ENCODE measurements at places on chromosomes 3 and 15.

DNA sequence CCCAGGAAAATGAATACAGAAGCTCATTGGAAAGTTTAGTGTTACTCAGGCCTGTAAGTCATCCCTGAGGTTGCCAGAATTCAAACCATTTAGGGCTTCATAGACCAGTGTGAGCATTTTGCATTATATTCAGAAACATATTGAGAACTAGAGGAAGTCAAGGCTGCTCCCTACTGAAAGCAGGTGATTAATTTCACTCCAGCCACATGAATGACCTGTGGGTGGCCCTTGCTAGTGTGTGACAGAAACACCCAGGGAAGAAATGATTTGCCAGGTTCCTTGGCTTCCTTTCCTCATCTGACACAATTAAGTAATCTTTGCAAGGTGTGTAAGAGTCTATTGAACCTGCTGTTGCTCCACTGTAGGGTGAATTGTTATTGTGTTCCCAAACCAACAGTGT, 61.8 kb downstream of the GAP43 start:
- no peak for DNase-seq

GRCh38 chr3:13007251-13007941, 65.8 kb downstream of the IQSEC1 start:
- no peak for DNase-seq

GRCh38 chr3:41338276-41338675, 139.0 kb downstream of the CTNNB1 start:
- DNase-seq: peak; percentile 39

GRCh38 chr3:147411815-147412241, 2.7 kb downstream of the ZIC1 start:
- DNase-seq: no peak

- DNase-seq: no peak
Measured at GRCh38 chr3:70882104-70882503, 569.7 kb upstream of the MDFIC2 start.

- no peak for DNase-seq
Measured at GRCh38 chr3:25587094-25587493, 77.6 kb downstream of the TOP2B start.

- no peak for DNase-seq
Measured at GRCh38 chr3:5710718-5711117, 523.2 kb downstream of the EDEM1 start.

GRCh38 chr15:45812200-45812599, 177.4 kb downstream of the SQOR start:
- no peak for DNase-seq

GRCh38 chr3:189372243-189372642, 200.5 kb downstream of the TPRG1 start:
- DNase-seq: no peak

GRCh38 chr3:169857811-169858210, 11.9 kb downstream of the LRRC31 start:
- no peak for DNase-seq

GRCh38 chr3:106710596-106710995, 666.6 kb upstream of the CCDC54 start:
- DNase-seq: no peak

- no peak for DNase-seq
Measured at GRCh38 chr3:38094999-38095398, 41.9 kb downstream of the ACAA1 start.

- DNase-seq: peak; percentile 78
Measured at GRCh38 chr3:151434151-151434890, 26.5 kb downstream of the IGSF10 start.

- peak; percentile 70 for DNase-seq
Measured at GRCh38 chr15:42133886-42134502, 22.4 kb downstream of the PLA2G4F start.

DNA sequence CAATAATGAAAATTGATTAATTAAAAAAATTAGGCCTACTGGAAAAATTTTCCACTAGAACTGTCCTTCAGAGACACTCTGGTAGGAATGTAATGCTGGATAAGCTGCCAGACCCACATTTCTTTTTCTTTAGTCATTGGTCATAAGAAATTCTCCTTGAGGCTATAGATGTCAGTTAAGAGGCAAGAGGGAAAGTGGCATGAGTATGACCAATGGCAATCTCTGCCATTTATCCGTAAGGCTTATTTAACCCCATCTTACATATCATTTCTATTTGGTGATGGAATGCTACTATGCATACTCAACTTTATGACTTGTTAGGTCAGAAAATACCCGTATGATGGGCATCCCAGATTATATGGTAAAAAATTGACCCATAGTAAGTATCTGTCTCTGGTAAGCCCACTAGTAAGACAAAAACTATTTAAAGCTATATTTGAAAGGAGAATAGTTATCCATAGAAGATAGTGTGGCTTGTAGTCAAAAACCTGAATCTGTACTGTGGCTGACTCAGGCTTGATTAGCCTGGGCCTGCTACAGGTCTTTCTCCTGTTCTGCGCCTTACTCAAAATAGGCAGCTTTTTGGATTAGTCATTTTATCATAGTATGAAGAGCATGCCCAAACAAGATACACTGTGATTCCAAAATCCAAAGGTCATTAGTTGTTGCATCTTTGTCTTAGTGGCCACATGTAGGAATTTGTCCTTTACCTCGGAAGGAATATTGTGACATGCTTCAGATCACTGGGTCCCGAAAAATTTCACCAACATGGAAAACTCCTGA, 314.7 kb downstream of the PYDC2 start:
- peak; percentile 17 for DNase-seq

DNA sequence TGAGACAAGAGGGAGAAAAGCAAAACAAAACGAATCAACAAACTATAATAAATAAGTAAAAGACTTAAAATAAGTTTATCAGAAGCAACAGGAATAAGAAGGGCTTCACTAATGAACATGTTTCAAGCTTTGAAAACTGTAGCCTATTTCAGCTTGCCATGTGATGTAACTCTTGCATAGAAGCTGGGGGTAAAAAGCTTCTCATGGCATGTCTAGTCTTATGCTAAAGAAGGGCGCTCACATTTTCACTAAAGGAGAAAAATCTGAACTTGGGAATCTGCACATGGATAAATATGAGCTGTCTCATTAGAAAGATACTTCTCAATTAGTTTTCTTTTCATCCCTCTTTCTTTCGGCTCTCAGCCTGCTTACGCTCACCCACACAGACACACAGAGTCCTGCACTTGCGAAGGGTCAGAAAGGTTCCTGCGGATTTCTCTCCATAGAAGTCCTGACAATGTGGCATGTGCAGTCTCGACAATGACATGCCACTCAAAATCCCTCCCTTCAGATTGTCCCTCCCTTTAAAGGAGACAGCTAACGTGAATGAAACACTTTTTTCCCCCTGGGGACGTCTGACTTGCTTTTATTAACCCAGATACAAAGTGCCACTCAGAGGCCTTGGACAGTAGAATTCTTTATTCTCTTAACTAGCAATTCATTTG, 568.9 kb upstream of the NR2F2 start:
- no peak for DNase-seq

DNA sequence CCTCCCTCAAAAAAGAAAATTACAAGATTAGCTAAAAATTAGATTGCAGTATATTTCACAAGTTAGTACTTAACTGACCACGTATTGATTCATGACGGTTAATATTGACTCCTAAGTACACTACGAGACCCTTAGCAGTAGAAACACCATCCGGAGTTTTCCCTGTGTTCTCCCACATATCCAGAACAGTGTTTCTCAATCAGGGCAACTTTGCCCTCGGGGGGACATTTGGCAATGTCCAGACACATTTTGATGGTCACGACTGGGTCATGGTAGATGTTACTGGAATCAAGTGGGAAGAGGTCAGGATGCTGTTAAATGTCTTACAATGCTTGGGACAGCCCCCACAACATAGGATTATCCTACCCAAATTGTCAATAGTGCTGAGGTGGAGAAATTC, 40.7 kb upstream of the LIPC start:
- no peak for DNase-seq

DNA sequence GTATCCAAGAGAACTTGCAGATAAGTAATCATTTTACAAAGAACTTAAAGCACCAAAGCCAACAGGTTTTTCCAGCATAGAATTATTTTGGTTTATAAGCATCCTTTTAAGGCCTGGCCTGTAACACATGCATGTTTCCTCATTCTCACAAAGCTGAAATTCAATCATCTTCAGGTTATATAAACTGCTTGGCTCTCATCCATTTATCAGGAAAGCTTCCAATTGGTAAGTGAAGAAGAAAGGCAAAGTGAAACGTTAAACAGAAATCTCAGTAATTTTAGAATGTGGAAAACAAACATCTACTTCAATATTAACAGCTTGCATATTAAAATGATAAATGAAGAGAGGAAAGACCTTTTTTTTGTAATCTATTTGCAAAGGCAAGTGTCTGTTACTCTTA, 1.6 kb downstream of the SERP1 start:
- no peak for DNase-seq

- peak; percentile 43 for DNase-seq
Measured at GRCh38 chr3:143158014-143158988, 38.7 kb downstream of the CHST2 start.

DNA sequence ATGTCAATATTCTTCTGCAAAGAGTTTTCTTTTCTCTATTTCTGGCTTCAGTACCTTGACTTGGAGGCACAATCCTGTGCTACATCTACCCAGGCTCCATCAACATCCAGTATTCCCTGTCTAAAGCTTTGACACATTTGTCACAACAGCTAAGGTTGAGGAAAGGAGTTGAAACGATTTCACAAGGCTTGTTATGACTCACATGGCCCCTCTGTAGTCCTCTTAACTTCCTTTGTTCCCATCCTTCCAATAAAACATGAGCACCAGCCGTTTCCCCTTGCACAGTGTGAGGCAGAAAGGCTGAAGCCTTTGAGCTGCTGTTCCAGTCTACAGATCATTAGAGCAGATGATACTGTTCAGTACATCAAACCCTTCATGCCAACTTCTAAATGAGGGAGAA, 163.0 kb upstream of the TMCO5A start:
- DNase-seq: no peak

DNA sequence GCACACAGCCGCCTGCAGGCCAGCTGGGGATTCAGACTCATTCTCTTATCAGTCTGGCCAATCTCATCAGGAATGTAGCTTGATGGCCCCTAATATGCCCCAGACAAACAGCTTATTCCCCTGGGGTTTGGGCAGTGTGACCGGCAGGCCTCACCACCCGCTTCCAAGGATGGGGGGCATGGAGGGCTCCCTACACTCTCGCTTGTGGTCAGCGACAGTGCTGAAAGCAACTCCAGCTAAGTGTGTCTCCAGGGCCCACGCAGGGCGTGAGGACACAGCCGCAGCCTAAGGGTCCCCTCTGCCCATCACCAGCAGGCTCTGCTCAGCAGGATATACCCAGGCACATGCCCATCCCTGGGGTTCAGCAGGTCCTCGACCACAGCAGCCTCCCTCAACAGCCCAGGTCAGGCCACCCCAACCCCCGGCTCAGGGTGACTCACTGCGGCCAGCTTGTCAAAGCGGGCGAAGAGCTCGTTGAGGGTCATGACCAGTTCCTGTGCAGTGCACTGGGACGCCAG, 116.7 kb downstream of the ADCY5 start:
- no peak for DNase-seq

DNA sequence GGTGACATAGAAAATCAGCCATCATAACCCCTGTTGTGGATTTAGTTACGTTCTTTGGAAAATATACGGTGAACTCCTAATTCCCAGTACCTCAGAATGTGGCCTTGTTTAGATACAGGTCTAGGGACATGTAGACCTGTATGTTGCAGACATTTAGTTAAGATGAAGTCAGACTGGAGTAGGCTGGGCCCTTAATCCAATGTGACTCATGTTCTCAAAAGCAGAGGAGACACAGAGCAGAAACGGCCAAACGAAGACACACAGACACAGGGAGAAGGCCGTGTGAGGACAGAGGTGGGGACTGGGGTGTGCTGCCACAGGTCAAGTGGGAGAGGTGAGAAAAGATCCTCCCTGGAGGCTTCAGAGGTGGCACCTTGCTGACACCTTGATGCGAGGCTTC, 119.0 kb upstream of the PROK2 start:
- no peak for DNase-seq

GRCh38 chr15:72585476-72586058, 68.9 kb upstream of the GOLGA6B start:
- DNase-seq: no peak

- DNase-seq: peak; percentile 88
Measured at GRCh38 chr15:95247071-95247984, 1016.0 kb downstream of the MCTP2 start.

DNA sequence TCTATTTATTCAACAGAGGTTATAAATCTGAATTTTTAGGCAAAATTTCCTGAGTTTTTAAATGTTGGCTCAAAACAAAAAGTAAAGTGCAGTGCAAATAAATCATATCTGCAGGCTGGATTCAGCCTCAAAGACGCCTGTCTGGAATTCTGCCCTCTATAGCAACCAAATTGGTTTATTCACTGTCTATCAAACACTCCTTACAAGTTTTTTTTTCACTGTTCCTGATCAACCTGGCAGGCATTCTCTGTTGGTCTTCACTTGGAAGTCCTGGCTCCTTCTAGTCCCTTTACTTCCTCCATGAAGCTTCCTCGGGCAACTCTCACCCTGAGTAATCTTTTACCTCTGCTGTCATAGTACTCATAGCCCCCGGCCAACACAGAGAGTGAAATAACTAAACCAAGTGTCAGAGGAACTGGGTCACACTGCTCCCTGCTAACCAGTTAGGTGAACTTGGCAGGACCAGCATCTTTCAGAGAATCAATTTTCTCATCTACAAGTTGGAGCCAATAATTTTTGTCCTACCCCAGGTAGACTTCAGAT, 36.8 kb upstream of the TIPARP start:
- no peak for DNase-seq

- no peak for DNase-seq
Measured at GRCh38 chr3:15324379-15324808, 8.0 kb downstream of the SH3BP5 start.

GRCh38 chr3:31724651-31725050, 191.9 kb downstream of the STT3B start:
- DNase-seq: no peak

GRCh38 chr15:45126535-45127158, 3.0 kb downstream of the DUOXA1 start:
- no peak for DNase-seq

GRCh38 chr3:30007668-30008067, 598.7 kb upstream of the TGFBR2 start:
- DNase-seq: no peak

DNA sequence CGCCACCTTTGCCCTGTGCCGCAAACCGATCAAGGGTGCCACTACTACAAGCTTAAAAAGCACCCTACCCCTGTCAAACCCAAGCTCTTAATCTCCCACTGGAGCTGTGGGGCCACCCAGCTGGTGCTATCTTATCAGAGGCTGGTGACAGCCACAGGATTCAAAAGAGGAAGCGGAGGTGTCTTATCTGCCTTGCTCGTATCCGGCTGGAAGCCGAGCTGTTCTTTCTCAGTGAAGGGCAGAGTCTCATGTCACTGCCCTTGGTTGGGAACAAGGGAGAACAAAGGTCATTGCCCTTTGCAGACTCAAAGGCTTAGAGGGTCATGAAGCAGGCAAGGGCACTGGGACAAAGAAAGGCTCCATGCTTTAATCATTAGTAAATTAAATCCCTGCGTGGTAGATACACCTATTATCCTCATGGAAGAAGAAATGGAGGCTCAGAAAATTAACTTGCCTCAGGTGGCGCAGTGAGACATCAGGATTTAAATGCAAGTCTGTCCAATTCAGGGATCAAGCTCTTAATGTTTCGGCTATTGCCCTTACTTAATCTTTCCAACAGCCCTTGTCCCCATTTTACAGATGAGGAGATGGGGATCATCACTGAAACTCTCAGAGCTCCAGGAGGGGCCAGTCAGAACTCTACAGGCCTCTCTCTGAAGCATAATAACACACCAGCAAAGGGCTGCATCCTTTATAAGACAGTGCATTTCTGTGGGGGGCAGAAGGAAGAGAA, 360.0 kb upstream of the PROK2 start:
- DNase-seq: no peak
